ENCODE measurements at places on chromosomes 3 and 15.
A peak's percentile ranks its signal among the peaks of the same experiment; 100 is the strongest.

DNA sequence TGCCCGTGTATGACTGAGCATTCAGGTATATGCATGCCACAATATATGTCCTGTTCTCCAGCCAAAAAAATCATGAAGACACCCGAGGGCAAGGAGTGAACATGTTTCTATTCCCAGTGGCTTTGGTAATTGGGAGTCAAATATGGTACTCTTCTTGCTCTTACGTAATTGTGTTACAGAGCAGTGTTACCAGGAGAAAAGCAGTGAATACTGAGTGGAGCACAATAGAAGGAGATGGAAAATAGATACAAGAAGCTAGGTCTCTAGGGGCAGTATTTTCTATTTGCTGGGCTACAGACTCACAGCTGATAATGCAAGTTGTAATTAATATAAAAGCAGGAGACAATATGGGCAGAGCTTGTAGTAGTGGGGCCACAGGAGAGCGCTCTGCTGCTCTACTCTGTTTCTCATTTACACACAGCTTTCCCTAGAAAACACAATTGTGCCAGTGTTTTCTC lies 13.2 kb downstream of the MEIS2 start:
- no peak for DNase-seq

DNA sequence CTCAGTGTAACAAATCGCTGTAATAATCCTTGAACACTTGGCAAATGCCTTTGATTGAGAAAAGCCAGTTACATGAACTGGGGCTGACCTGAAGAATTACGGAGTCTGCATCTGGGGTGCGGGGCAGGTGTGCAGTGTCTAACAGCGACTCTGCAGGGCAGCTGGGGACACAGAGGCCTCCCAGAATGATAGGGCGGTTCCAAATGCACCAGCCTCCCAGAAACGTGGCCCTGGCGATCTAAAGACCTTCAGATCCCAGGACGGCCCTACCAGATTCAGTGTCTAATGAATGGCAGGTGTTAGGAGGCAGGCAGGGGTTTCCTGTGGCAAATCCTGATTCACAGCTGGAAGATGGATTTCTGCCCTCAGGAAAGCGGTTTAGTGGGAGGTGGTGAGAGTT lies 100.5 kb upstream of the RGMA start:
- DNase-seq: peak; percentile 40

- DNase-seq: no peak
These were observed 46.1 kb downstream of the LRRC3B start for GRCh38 chr3:26668696-26669095.

GRCh38 chr3:143533391-143533790 lies 314.9 kb downstream of the SLC9A9 start:
- no peak for DNase-seq

GRCh38 chr3:111610612-111611054 lies 15.5 kb upstream of the ZBED2 start:
- DNase-seq: no peak

- no peak for DNase-seq
These were observed 502.2 kb downstream of the PDCD6IP start for GRCh38 chr3:34300621-34301020.

GRCh38 chr3:187987924-187988323 lies 166.0 kb upstream of the LPP start:
- DNase-seq: no peak

DNA sequence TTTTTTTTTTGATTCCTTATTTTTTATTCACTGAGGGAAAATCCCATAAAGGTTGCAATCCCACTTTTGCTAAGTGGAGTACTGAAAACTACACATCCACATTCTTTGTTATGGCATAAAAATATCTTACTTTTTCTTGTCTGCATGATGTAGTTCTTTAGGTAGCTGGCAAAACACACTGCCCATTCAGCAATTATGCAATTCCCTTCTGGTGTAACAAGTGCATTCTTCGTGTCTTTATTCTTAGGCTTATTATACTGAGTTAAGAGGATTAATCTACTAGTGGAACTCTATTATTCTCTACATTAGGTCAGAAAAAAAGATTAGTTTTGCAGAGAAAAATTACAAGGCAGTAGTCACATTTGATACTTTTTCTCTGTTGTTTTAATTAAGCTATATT lies 403.8 kb upstream of the GBE1 start:
- no peak for DNase-seq

GRCh38 chr3:46393554-46394434 lies 13.1 kb downstream of the CCR5AS start:
- DNase-seq: peak; percentile 26

All from NCI-H1417 (cell line).